ENCODE measurements at places on chromosomes 11 and 22.
A peak's percentile ranks its signal among the peaks of the same experiment; 100 is the strongest.

- no peak for DNase-seq
- H3K4me1 ChIP-seq = peaks cover 32% of the 10 kb centered on the region
Measured at GRCh38 chr11:396511-396947, 2.5 kb downstream of the PKP3 start.

DNA sequence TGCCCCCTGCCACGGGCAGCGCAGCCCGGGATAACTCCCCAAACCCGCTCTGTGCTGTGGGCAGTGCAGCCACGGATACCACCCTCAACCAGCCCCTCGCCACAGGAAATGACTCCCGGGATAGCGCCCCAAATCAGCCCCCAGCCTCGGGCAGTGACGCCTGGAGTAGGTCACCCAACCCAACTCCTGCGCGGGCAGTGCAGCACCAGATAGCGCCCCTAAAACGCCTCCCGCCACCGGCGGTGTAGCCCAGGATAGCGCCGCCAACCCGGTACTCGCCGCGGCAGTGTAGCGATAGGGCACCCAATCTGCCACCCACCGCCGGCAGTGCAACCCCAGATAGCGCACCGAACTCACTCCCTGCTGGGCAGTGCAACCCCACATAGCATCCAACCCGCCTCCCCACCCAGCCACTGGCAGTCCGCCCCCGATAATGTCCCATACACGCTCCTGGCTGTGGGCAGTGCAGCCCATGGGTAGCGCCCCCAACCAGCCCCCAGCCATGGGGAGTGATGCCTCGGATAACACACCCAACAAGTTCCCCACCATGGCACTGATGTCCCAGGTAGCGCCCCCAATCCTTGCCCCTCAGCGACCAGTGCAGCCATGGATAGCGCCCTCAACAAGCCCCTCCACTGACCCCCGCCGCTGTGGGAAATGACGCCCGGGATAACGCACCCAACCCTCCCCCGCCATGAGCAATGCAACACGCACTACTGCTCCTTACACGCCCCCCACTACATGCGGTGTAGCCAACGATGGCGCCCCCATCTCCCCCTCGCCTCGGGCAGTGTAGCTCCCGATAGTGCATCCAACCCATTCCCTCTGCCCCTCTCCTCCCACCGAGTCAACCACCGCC, 1.5 kb downstream of the RFPL2 start:
- no peaks in the 10 kb centered on the region for H3K27me3 ChIP-seq
- H3K27ac ChIP-seq = no peak overlapping the region
- H3K4me3 ChIP-seq = no peak overlapping the region
- DNase-seq = no peak
- peaks cover 14% of the 10 kb centered on the region for H3K4me1 ChIP-seq

GRCh38 chr11:85699957-85700741, 14.2 kb upstream of the CCDC89 start:
- no peak overlapping the region for H3K4me3 ChIP-seq
- DNase-seq = no peak
- H3K36me3 ChIP-seq = no peaks in the 10 kb centered on the region
- H3K27ac ChIP-seq = no peak overlapping the region

DNA sequence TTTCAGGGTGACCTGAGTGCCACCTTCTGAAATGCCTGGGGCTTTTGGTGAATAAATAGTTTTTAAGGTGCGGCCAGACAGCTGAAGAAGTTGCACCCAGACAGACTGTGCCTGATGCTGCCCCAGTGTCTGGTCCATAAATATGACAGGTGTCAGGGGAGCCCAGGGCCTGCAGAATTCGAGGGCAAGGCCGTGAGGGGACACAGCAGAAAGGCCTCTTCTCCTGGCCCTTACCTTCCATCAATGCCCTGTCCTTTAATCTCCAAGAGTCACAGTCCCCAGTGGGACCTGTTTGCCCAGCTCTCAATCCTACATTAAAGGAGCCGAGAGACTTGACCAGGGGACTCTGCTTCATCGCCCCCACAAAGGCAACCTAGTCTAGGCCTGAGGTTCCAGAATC, 45.7 kb downstream of the NAT10 start:
- H3K36me3 ChIP-seq = peaks cover 19% of the 10 kb centered on the region
- no peak for DNase-seq
- no peaks in the 10 kb centered on the region for H3K27me3 ChIP-seq
- no peaks in the 10 kb centered on the region for H3K4me1 ChIP-seq

GRCh38 chr11:36500315-36500721, 9.8 kb downstream of the TRAF6 start:
- H3K4me3 ChIP-seq = no peak overlapping the region
- no peaks in the 10 kb centered on the region for H3K27me3 ChIP-seq
- H3K4me1 ChIP-seq = peaks cover 30% of the 10 kb centered on the region
- DNase-seq = no peak
- H3K36me3 ChIP-seq = peaks cover 12% of the 10 kb centered on the region

GRCh38 chr11:838441-839279, 3.7 kb downstream of the POLR2L start:
- no peaks in the 10 kb centered on the region for H3K36me3 ChIP-seq
- DNase-seq = no peak
- peak overlapping the region; percentile 99 for H3K27ac ChIP-seq
- no peak overlapping the region for H3K4me3 ChIP-seq

GRCh38 chr11:75840522-75840921, 25.5 kb downstream of the UVRAG start:
- no peak for DNase-seq
- H3K36me3 ChIP-seq = no peaks in the 10 kb centered on the region
- no peak overlapping the region for H3K4me3 ChIP-seq
- no peaks in the 10 kb centered on the region for H3K27me3 ChIP-seq
- H3K27ac ChIP-seq = no peak overlapping the region
- H3K4me1 ChIP-seq = peaks cover 13% of the 10 kb centered on the region

GRCh38 chr11:102614031-102614430, 11.1 kb downstream of the MMP20 start:
- no peak overlapping the region for H3K4me3 ChIP-seq
- H3K36me3 ChIP-seq = no peaks in the 10 kb centered on the region
- no peaks in the 10 kb centered on the region for H3K27me3 ChIP-seq
- H3K27ac ChIP-seq = no peak overlapping the region
